Lung (tissue), 17 donors: ENCODE measurements at places on chromosomes 1 and 21. TPM values are rescaled to one million over a fixed set of nuclear protein-coding genes. Genes with fewer than 3 reads are reported as not detected.

The LYST gene
- 9.8 TPM for polyA plus RNA-seq

The ZBTB21 gene
- 3.2 TPM for polyA plus RNA-seq

The OPN3 gene
- polyA plus RNA-seq, result 17.3 TPM

The CTSS gene
- polyA plus RNA-seq, result 79.2 TPM

The RPAP2 gene
- 5.0 TPM for polyA plus RNA-seq

The MAP3K7CL gene
- polyA plus RNA-seq, result 15.1 TPM

The ATAD3B gene
- 23.4 TPM for polyA plus RNA-seq

The GPR25 gene
- polyA plus RNA-seq, result 0.78 TPM

The DSCAM gene
- 0.02 TPM for polyA plus RNA-seq

The SRP9 gene
- polyA plus RNA-seq, result 172 TPM

The ATF3 gene
- 22.3 TPM for polyA plus RNA-seq

The KRTAP7-1 gene
- not detected for polyA plus RNA-seq

The HSD3B2 gene
- polyA plus RNA-seq, result not detected

The SDHB gene
- 117 TPM for polyA plus RNA-seq

The CELF3 gene
- 0.06 TPM for polyA plus RNA-seq

The PLA2G2D gene
- 0.06 TPM for polyA plus RNA-seq

The KCNJ10 gene
- polyA plus RNA-seq, result 0.02 TPM

The LGALS8 gene
- 29.9 TPM for polyA plus RNA-seq

The FGR gene
- polyA plus RNA-seq, result 113 TPM

The SLC19A2 gene
- polyA plus RNA-seq, result 18.7 TPM

The DNASE2B gene
- polyA plus RNA-seq, result 4.9 TPM

The NTPCR gene
- polyA plus RNA-seq, result 43.1 TPM

The ATP1A4 gene
- 0.09 TPM for polyA plus RNA-seq

The EXTL2 gene
- 3.9 TPM for polyA plus RNA-seq

The HHAT gene
- 1.2 TPM for polyA plus RNA-seq

The LINGO4 gene
- 0.05 TPM for polyA plus RNA-seq

The FOXD2 gene
- polyA plus RNA-seq, result 0.11 TPM

The ANXA9 gene
- polyA plus RNA-seq, result 1.3 TPM

The ADAM15 gene
- polyA plus RNA-seq, result 111 TPM

The S100A7A gene
- polyA plus RNA-seq, result not detected

The CFHR4 gene
- polyA plus RNA-seq, result not detected

The CD5L gene
- 0.46 TPM for polyA plus RNA-seq

The IL19 gene
- 0.68 TPM for polyA plus RNA-seq

The FNBP1L gene
- polyA plus RNA-seq, result 21.0 TPM

The BMP8A gene
- polyA plus RNA-seq, result 0.30 TPM

The PRKACB gene
- polyA plus RNA-seq, result 4.5 TPM

The CRP gene
- 0.18 TPM for polyA plus RNA-seq

The GPR61 gene
- polyA plus RNA-seq, result not detected

The FCRL2 gene
- 0.22 TPM for polyA plus RNA-seq

The LENEP gene
- polyA plus RNA-seq, result 0.31 TPM

The TRIM58 gene
- 0.71 TPM for polyA plus RNA-seq

The PALMD gene
- polyA plus RNA-seq, result 16.7 TPM

The FAM72D gene
- polyA plus RNA-seq, result 0.35 TPM

The SRSF10 gene
- polyA plus RNA-seq, result 55.1 TPM
